ENCODE measurements at places on chromosomes 13 and 19.

GRCh38 chr13:27026396-27026795 is 145.2 kb downstream of the USP12 start:
- DNase-seq, result no peak

DNA sequence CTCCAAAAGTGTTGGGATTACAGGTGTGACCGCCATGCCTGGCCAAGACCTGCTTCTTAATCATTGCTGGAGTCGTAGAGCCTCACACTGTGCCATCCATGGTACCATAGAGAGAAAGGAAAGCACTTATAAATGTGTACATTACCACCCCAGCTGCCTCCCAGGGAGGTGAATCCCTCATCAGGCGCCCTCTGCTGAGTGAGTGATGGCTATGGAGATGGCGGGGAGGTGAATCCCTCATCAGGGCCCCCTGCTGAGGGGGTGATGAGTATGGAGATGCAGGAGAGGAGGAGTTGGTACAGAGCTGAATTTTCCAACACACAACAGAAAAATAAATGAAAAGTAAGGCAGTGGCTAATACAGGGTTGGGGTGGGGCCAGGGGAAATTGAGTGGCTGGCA is 263.4 kb downstream of the UQCRFS1 start:
- DNase-seq, result no peak

- no peak for DNase-seq
Observed at GRCh38 chr13:41655997-41656396, 198.6 kb downstream of the RGCC start.

DNA sequence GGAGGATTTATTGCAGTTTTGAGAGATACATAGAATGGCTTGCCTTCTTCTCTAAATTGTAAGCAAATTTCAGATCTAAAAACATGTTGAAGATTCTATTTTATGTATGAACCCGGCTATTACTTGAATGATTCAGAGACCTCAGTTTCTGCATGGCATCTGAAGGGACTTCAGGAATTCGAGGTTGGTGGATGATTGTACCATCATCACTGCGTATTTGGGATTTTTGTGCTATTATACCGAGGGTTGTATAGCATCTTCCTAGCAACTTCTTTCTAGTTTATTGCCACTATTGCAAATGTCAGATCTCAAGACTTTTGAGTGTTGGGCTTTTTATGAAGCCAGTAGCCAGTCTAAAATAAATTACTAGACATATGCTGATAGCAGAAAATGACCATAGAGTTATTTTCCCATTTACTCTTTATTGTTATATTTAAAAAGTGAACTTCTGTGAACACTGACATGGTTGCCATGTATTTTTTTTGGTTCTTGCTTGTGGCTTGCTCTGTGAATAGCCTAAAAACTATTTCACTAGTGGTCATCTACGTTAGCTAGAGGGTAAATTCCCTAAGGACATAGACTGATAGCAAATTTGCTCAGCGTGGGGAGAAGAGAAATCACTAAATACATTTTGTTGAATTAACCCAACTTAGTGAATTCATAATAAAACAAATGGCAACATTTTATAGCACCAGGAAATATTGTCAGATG is 70.6 kb upstream of the KLF12 start:
- no peak for DNase-seq

- no peak for DNase-seq
Observed at GRCh38 chr13:101211261-101211660, 205.0 kb downstream of the NALCN start.

Data from GM19239 (cell line).